Amniotic stem cell (primary cell): ENCODE measurements at places on chromosomes 12 and 14.

DNA sequence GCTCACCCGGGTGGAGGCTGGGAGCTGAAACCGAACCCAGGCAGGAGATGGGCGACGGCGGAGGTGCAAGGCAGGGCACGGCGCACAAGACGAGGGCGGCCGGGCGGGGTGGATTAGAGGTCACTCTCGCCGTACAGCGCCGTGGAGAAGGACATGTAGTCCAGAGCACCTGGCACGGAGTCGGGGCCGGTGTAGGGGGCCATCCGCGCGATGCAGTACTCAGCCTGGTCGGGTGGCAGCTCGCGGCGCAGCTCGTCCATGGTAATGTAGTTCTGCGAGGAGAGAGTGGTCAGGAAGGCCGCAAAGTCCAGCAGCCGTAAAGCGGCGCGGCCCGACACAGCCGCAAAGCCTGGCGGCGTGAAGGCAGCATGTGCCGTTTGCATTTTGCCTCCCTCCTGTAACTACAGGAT, 81.9 kb upstream of the ZFP36L1 start:
- DNase-seq: no peak

- no peak for DNase-seq
These were observed 25.0 kb upstream of the NPAS3 start for GRCh38 chr14:32913725-32914124.

GRCh38 chr12:480831-481816, 21.4 kb downstream of the B4GALNT3 start:
- DNase-seq: no peak

DNA sequence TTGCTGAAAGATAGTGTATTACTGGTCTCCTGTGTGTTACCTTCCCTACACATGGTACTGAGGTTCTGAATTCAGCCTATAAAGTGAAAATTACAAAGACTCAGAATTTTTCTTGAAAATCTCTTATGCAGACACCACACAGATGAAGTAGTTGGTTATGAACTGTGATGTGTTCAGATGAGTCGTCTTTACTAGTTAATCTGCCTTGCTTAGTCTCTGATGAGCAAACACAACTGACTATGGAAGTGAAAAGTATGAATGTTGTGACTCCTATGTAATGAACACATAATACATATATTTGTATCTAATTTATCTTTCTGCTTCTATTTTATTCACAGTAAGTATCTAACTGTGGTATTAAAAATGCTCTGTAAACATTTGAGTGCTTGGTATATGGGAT, 4.7 kb downstream of the MTERF2 start:
- DNase-seq: no peak

DNA sequence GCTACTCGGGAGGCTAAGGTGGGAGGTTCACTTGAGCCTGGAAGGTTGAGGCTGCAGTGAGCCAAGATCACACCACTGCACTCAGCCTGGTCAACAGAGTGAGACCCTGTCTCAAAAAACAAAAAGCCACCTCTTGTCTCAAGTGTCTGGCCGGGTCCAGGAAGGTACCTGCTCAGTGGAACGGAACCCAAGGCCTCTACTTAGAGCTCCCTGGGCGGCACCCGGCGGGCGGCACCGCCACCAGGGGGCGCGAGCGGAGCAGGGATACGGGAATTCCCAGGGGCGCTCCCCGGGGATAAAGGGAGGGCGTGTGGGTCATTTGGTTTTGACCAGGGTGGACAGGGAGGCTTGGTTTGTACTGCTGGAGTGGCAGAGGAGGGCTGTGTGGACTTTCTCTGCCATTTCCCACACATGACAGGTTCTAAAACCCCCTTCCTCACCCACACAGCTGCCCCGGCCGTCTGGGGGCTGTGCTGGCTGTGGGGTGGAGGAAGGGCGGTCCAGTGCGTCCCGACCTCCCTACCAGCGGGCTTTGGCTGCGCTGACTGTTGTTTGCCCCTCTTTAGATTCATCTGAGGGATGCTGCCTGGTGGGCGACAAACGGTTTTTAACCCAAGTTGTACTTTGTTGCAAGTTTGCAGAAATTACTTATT, 91.4 kb downstream of the SETD3 start:
- no peak for DNase-seq

DNA sequence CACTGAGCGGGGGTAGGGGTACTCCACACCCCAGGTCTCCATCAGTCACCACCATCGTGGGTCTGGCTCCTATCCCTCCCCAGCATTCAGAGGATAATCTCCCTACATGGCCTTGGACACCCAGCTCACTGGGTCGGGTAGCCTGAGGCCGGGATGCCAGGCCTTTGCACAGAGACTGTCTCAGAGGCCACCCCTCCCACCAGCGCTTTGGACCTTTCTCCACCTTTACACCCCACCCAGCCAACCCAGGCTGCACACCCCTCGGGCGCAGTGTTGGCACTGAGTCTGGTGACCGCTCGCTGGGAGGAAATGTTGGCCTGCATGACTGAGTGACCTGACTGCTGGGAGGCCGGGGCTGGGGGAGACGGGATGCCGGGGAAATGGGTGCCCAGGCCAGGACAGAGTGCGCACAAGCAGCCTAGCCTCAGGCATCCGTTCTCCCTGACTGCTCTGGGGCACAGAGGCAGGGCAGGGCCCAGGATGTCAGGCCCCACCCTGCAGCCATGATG, 10.6 kb upstream of the LBHD2 start:
- no peak for DNase-seq

DNA sequence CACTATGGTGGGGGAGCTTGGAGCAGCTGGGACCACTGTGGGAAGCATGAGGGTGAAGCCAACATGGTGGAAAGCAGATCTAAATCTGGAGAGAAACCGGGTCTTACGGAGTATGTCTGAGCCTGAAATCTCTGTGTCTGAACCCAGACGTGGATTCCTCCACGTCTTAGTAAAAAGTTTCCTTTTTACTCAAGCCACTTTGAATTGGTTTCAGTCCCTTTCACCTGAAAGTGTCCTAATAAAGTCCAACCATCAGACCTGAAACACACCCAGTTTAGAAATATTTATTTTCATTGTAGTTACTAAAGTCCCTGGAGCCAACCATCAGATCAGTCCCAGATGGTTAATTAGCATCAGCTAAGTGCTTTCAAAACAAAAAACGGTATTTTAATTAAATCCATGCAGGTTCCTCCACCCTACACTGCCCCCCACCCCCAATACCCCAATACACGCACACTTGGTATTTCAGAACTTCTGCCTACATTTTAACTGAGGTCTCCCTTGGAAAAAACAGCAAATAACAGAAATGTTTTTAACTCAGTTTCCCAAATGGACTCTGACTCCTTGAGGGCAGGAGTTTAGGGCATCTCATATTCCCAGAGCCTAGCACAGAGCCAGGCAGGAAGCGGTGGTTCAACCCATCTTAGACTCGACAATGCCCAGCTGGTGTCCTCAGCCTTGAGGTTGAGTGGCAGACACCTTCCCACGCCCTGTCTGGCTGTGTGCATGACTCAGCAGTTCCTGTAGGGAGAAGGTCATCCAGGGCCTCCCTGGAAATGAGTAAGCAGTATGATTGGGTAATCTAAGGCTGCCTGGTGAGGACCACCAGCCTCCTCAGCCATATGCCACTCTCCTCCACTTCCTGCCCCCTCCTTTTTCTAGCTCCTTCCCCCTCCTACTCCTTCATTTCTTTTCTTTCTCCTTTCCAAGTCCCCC, 175.8 kb downstream of the TTC8 start:
- peak; percentile 54 for DNase-seq
